Lower lobe of right lung (tissue), 2 donors: ENCODE measurements at places on chromosomes 3 and 15. TPM values are rescaled to one million over a fixed set of nuclear protein-coding genes. Genes with fewer than 3 reads are reported as not detected.

DNA sequence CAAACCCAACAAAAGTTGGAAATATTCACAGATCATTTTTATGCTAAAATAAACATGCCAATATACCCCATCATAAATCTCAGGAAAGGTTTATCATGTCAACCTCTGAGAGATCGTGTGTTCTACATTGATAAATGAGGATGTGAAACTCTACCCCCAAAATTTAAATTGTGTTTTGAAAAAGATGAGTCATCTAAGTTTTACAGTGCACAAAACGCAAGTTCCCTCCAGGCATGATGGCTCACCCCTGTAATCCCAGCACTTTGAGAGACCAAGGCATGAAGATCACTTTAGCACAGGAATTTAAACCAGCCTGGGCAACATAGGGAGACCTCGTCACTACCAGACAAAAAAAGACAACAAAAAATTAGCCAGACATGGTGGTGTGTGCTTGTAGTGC, 1487.0 kb upstream of the GBE1 start:
- no peaks in the 10 kb centered on the region for H3K4me1 ChIP-seq
- DNase-seq = no peak
- no peak overlapping the region for H3K4me3 ChIP-seq
- H3K36me3 ChIP-seq = no peaks in the 10 kb centered on the region

DNA sequence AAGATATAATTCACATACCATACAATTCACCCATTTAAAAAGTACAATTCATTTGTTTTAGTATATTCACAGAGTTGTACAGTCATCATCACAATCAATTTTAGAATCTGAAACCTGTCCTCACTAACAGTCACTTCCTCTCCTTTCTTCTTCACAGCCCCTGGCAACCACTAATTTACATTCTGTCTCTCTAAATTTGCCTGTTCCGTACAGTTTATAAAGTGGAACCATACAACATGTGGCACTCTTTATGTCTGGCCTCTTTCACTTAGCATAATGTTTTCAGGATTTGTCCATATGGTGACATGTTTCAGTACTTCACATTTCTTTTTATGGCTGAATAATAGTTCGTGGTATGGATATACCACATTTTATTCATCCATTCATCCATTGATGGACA, 22.7 kb downstream of the ERICH6 start:
- H3K27ac ChIP-seq = no peak overlapping the region
- no peaks in the 10 kb centered on the region for H3K36me3 ChIP-seq
- DNase-seq = no peak
- no peaks in the 10 kb centered on the region for H3K4me1 ChIP-seq

- H3K27ac ChIP-seq = no peak overlapping the region
- DNase-seq = no peak
- H3K4me1 ChIP-seq = no peaks in the 10 kb centered on the region
- H3K27me3 ChIP-seq = no peaks in the 10 kb centered on the region
These were observed 147.3 kb upstream of the CDIN1 start for GRCh38 chr15:36432161-36432560.

GRCh38 chr15:89647191-89647851, 7.9 kb downstream of the KIF7 start:
- H3K27ac ChIP-seq = no peak overlapping the region
- no peaks in the 10 kb centered on the region for H3K4me1 ChIP-seq
- H3K27me3 ChIP-seq = no peaks in the 10 kb centered on the region
- peak; percentile 84 for DNase-seq
- no peak overlapping the region for H3K4me3 ChIP-seq

DNA sequence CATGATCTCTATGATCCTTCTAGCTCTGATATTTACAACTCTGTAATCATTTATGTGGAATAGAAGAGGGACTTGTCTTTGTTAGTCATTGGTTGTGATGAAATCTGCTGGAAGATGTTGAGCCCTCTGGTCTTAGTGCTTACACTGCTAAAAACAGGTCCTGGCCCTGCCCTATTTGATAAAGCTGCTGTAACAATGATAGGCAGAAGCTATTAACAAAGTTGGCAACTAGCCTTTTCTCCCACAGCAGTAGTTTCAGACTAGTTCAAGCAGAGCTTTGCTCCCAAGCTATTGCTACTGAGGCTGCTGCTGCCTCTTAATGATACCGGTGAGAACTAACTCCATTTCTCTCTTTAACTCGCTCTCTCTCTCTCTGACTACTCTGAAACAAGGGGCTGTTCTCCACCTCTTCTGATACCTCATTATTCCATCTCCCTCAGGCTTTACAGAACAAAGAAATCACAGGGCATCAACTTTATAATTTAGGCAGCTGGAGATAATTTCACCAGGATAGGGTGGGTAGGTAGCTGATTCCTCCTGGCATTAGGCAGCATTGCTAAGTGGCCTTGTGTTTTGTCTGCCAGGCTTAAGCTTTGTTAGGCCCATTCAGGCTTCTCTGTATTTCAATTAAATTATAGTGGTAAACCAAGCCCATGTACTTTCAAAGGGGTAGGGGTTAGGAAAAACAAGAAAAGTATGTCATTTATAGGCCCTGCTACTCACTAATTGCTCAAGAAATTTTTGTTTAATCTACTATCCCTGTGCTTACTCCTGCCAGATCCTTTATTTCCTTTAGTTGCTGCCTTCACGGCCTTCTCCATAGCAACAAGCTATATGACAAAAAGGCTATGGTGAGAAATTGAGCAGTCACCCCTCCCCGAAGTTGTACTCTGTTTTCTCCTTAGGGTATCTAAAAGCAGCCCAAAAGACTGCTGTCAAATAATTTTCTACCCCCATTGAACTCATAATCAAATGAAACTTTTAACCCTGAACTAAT, 139.6 kb downstream of the RBPMS2 start:
- H3K4me3 ChIP-seq = no peak overlapping the region
- DNase-seq = no peak
- peak overlapping the region; percentile 63 for H3K27ac ChIP-seq
- H3K27me3 ChIP-seq = no peaks in the 10 kb centered on the region

Gene RLBP1
- not detected for total RNA-seq

Gene CFAP91
- total RNA-seq = 9.0 TPM

- no peak for DNase-seq
- H3K4me1 ChIP-seq = peaks cover 35% of the 10 kb centered on the region
- H3K27ac ChIP-seq = peak overlapping the region; percentile 91
- H3K4me3 ChIP-seq = peak overlapping the region; percentile 94
- no peaks in the 10 kb centered on the region for H3K36me3 ChIP-seq
These were observed 38.5 kb downstream of the HMCES start for GRCh38 chr3:129317014-129317771.

Gene CD80
- total RNA-seq = 8.6 TPM

DNA sequence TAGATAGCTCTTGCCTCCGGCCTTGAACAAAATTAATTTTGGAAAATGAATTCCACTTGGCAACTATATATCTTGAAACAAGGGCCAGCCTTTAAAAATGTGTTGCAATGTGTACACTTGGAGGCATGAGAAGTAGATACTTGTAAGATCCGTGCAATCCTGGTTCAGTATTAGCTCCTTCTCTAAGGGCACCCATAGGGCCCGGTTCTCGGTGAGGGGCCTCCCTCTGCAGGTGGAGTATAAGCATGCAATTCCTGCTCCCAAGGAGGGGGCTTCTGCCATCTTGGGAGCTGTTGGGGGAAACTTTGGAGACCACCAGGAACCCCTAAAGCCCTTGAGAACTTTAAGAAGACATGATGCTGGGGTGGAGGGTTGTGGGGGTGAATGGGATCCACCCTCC, 388.7 kb upstream of the RGMA start:
- H3K36me3 ChIP-seq = no peaks in the 10 kb centered on the region
- no peak overlapping the region for H3K27ac ChIP-seq
- DNase-seq = peak; percentile 52

GRCh38 chr3:194761384-194761783, 75.7 kb downstream of the FAM43A start:
- peaks cover 6% of the 10 kb centered on the region for H3K4me1 ChIP-seq
- no peaks in the 10 kb centered on the region for H3K36me3 ChIP-seq
- no peak overlapping the region for H3K27ac ChIP-seq
- no peaks in the 10 kb centered on the region for H3K27me3 ChIP-seq

- peaks cover 18% of the 10 kb centered on the region for H3K36me3 ChIP-seq
- peaks cover 79% of the 10 kb centered on the region for H3K4me1 ChIP-seq
- no peak for DNase-seq
- H3K27ac ChIP-seq = peak overlapping the region; percentile 78
- no peaks in the 10 kb centered on the region for H3K27me3 ChIP-seq
These were observed 107.2 kb upstream of the HACD2 start for GRCh38 chr3:123692041-123692440.

Gene ADIPOQ
- not detected for total RNA-seq

DNA sequence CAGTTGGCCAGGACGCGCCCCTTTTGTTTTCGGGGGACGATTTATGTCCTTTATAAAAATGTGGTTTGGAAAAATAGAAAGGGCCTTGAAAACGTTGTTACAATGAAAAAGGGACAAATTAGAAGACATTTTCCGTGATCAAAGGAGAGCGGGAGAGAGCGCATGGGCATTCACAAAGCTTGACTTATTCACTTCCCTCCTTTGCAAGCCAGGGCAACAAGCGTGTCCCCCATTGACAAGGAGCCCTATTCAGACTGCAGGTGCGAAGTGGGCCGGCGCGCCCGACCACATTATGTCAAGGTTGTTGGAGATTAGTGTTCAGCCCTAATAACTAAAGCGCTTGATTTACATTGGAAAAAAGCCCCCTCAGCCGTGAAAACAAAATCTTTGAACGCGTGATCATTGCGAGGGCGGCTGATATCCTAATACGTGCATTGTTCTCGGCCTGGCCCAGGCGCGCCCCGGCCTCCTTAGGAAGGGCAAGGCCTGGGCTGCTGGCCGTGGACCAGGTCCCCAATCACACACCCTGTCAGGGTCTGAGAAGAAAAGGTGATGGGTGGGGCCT, 25.9 kb downstream of the ZIC4 start:
- DNase-seq = no peak
- H3K4me1 ChIP-seq = no peaks in the 10 kb centered on the region
- H3K27ac ChIP-seq = no peak overlapping the region

- DNase-seq = no peak
- H3K27me3 ChIP-seq = no peaks in the 10 kb centered on the region
- H3K36me3 ChIP-seq = no peaks in the 10 kb centered on the region
- H3K4me1 ChIP-seq = no peaks in the 10 kb centered on the region
- no peak overlapping the region for H3K4me3 ChIP-seq
- no peak overlapping the region for H3K27ac ChIP-seq
These were observed 205.9 kb upstream of the RGMA start for GRCh38 chr15:93294896-93295295.

Gene CISH
- total RNA-seq = 48.8 TPM

GRCh38 chr3:171293142-171293782, 166.9 kb downstream of the TNIK start:
- H3K36me3 ChIP-seq = no peaks in the 10 kb centered on the region
- H3K27ac ChIP-seq = no peak overlapping the region
- no peak overlapping the region for H3K4me3 ChIP-seq
- peaks cover 10% of the 10 kb centered on the region for H3K4me1 ChIP-seq
- no peak for DNase-seq

DNA sequence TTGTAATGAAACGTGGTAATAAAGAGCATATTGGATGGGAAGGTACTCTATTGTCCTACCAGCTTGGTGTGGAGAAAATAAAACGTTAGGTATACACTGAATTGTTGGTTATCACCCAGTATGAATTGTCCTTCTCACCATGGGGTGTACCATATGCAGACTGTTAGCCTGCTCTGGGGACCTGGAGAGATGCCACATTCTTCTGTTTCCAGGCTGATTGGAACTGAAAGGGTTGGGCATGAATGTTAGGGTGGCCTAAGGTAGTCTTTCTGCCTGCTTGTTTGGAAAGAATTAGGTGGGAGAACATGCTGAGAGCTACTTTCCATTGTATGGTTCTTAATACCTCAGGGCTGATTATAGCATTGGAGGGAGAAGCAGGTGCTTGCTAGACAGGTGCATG, 340.6 kb downstream of the PTPRG start:
- peaks cover 20% of the 10 kb centered on the region for H3K4me1 ChIP-seq
- H3K4me3 ChIP-seq = no peak overlapping the region
- H3K36me3 ChIP-seq = no peaks in the 10 kb centered on the region
- H3K27ac ChIP-seq = no peak overlapping the region
- DNase-seq = no peak

- DNase-seq = no peak
- H3K4me3 ChIP-seq = no peak overlapping the region
- no peaks in the 10 kb centered on the region for H3K4me1 ChIP-seq
- H3K27me3 ChIP-seq = no peaks in the 10 kb centered on the region
- H3K27ac ChIP-seq = no peak overlapping the region
- no peaks in the 10 kb centered on the region for H3K36me3 ChIP-seq
These were observed 507.6 kb downstream of the NR2F2 start for GRCh38 chr15:96838081-96838480.

Gene EPHB3
- 4.9 TPM for total RNA-seq

Gene CCR4
- total RNA-seq = 0.92 TPM

DNA sequence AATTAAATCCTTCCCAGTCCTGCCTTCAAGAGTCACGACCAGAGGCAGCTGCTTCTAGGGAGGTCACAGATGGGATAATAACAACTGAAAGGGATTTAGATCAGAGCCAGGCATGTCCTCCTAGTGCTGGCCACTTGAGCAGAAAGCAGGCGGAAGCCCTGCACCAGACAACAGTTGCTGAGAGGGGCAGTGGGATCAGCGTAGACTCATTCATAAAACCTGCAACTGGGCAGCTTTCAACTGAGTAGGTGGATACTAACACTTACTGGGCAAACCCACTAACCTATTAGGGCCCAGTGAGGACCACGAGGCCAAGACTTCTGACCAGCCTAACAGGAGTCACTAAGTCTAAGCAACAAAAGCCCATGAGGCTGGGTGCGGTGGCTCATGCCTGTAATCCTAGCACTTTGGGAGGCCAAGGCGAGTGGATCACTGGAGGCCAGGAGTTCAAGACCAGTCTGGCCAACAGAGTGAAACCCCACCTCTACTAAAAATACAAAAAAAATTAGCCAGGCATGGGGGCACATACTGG, 67.0 kb downstream of the DAPK2 start:
- peaks cover 21% of the 10 kb centered on the region for H3K4me1 ChIP-seq
- no peaks in the 10 kb centered on the region for H3K27me3 ChIP-seq

Gene GALNT15
- total RNA-seq = 9.8 TPM

- H3K27me3 ChIP-seq = no peaks in the 10 kb centered on the region
- DNase-seq = peak; percentile 63
- H3K4me1 ChIP-seq = peaks cover 13% of the 10 kb centered on the region
- no peak overlapping the region for H3K4me3 ChIP-seq
- H3K27ac ChIP-seq = no peak overlapping the region
These were observed 237.7 kb downstream of the SLCO3A1 start for GRCh38 chr15:92091155-92091734.

DNA sequence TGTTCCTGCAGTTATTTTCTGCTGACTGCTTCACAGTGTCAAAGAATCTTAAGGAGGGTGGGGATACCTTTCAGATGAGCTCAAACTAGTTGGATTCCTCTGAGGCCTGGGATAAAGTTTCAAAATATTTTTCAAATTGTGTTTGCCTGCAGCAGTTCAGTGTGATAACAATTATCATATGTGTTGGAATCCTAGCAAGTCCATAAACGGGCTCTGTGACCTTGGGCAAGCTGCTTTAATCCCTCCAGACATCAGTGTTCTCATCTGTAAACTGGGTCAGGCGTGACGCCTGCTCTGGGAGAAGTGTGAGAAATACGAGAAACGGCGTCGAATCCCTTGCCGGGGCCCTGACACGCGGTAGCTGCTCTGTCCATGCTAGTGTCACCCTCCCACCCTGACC, 153.5 kb downstream of the UACA start:
- no peak for DNase-seq
- H3K27ac ChIP-seq = no peak overlapping the region
- no peak overlapping the region for H3K4me3 ChIP-seq
- H3K27me3 ChIP-seq = no peaks in the 10 kb centered on the region
